ENCODE measurements at places on chromosomes 4 and X.

- no peak for DNase-seq
These were observed 83.3 kb downstream of the C4orf33 start for GRCh38 chr4:129179276-129179675.

DNA sequence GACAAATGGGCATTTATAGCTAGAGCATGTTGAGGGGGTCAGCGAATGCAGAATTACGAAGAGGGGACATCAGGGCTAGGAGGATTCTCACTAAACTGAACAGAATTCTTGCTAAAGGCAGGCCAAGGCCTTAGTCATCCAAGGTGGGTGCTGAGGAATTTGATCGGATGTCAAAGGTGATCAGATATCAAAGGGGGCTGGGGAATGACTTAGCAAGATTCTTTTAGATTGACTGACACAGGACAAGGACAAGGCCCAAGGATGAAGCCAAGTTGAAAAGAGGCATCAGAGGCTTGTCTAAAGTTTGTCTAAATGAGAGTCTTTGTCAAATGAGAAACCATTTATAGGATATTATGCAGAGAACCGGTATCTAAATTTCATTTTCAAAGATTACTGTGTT lies 9.7 kb downstream of the TMEM184C start:
- no peak for DNase-seq

GRCh38 chr4:15396157-15396800 lies 31.6 kb upstream of the C1QTNF7 start:
- DNase-seq = no peak

DNA sequence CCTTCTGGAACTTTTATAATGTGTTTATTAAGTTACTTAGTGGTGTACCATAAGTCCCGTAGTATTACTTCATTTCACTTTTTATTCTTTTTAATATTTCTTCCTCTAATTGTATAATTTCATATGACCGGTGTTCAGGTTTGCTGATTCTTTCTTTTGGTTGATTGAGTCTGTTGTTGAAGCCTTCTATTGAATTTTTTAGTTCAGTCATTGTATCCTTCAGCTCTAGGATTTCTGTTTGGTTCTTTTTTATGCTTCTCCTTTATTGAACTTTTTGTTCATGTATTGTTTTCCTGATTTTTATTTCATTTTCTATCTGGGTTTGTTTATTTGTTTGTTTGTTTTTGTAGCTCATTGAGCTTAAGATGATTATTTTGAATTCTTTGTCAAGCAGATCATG lies 8.8 kb downstream of the CEP44 start:
- no peak for DNase-seq

DNA sequence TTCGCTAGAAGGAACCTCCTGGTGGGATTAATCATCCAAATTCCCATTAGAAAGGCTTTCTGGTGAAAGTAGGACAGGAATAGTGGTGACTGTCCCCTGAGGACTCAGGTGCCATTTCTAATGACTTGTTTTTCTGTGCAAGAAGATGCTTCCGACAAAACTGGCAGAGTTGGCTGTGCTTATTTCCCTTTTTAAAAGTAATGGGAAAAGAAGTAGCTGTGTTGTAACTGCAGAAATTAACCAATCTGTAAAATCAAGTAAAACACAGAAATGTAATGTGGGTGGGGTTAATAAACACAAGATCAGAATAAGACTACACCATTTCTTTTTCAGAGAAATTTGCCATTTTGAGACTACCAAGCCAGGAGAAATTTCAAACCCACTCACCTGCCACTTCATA lies 55.0 kb upstream of the FAM9B start:
- DNase-seq = no peak

DNA sequence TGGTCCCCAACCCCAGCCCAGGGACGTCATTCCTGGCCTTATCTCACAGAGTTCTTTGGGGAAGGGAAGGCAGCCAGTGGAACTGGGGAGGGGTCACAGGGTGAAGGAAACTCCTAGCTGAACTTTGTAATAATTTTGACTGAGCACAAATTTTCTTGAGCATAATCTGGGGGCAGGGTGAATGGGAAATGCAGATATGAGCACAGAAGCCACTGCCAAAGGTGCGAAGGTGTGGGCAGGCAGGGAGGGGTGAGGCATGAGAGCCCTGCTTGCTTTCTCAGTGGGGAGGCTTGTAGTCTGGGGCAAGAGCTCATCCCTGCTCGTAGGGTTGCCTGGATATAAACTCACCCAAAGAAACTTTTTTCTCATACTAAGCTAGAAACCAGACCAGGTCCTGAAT lies 34.9 kb downstream of the MGAT4D start:
- no peak for DNase-seq

DNA sequence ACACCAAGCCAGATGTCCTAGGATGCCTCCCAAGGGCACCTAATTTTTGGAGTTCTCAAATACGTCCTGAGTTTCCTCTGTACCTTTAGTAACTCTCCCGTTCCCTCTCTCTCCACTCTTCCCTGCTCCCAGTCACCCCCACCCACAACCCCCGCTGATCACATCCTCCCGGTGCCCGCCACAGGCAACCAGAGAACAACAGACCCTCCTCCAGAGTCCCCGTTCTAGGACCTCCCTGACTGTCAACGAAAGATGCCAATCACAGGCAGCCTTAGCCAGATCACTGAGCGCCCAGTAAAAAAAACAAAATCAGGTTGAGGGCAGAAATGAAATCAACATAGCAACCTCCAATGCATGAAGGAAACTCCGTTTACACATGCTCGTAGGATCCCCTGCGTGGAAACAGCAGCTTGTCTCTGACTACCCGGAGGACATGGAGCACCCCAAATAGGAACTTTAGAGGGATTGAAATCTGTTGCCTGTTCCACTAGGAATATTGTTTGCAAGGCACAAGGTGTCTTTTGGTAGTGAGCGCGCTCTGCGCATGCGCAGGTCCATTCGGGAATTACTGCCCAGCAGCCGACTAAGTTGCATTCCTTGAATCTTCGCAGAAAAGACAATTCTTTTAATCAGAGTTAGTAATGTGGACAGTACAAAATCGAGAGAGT lies at the start of gene GABRB1:
Gene GABRB1, plus strand, starts transcription at position 557 of the 668 bp plus-strand sequence.
- peak; percentile 47 for DNase-seq
